Hematopoietic multipotent progenitor cell (in vitro differentiated cells): ENCODE measurements at places on chromosomes 12 and 14. TPM values are rescaled to one million over a fixed set of nuclear protein-coding genes. Genes with fewer than 3 reads are reported as not detected.

DNA sequence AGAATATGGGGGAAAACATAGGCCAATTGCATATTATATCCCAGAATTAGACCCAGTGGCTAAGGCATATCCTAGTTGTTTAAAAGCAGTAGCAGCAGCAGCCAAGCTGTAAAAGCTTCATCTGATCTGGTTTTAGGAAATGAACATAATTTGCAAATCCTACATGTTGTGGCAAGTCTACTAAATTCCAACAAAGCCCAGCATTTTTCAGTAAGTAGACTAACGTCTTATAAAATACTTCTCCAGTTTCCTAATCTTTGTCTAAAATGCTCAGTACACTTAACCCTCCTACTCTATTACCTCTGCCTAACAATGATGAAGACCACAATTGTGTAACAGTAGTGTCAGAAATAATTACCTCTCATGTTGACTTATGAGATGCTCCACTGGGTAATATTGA, 70.9 kb upstream of the RERGL start:
- DNase-seq, result no peak

GRCh38 chr12:132710043-132710404, 618 bp upstream of the PGAM5 start:
- DNase-seq, result no peak

- no peak for DNase-seq
These were observed 245.6 kb downstream of the SLC41A2 start for GRCh38 chr12:104712477-104712876.

GRCh38 chr12:49019120-49019430, 499 bp upstream of the PRKAG1 start:
- DNase-seq, result no peak

GRCh38 chr12:58703866-58704265, 216.4 kb downstream of the LRIG3 start:
- no peak for DNase-seq

GRCh38 chr12:27971121-27971489, 1.4 kb downstream of the PTHLH start:
- DNase-seq, result no peak

DNA sequence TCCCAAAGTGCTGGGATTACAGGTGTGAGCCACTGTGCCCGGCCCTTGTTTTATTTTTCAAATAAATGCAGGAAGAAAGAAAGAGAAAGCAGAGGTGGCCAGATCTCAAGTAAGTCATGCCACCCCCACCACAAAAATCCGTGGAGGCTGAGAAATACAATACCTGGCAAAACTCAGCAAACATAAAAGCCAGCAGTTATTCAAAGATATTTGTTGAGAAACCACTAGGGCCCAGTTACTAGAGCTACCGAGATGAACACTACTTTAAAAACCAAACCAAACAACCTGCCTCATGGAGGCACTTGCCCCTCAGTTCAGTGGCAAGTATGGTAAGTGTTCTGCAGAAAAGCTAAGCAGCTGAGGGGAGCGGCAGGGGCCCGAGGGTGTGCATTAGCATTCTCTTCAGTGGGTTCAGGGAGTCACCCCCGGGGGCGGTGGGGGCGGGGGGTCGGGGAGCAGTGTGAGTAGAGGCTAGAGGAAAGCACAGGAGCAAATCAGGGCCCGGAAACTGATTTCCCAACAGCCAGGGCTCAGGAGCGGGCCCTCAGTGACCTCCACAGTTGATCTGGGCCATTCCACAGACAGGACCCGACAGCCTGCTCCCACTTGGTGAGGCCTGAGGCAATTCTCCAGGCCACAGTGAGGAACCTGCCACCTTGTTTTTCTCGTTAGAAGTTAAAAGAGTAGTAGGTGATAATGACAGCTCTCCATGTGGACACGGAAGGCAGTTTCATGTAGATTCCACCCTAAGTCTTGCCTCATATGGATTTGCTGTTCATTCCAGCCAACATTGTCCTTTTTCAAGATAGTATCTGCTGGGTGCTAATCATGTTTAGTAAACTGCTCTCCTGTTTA, 8.6 kb downstream of the EVL start:
- DNase-seq, result no peak

- DNase-seq, result no peak
These were observed 39.6 kb downstream of the TEAD4 start for GRCh38 chr12:2998789-2999264.

GRCh38 chr12:45730348-45731189, 1.1 kb downstream of the ARID2 start:
- DNase-seq, result peak; percentile 45

DNA sequence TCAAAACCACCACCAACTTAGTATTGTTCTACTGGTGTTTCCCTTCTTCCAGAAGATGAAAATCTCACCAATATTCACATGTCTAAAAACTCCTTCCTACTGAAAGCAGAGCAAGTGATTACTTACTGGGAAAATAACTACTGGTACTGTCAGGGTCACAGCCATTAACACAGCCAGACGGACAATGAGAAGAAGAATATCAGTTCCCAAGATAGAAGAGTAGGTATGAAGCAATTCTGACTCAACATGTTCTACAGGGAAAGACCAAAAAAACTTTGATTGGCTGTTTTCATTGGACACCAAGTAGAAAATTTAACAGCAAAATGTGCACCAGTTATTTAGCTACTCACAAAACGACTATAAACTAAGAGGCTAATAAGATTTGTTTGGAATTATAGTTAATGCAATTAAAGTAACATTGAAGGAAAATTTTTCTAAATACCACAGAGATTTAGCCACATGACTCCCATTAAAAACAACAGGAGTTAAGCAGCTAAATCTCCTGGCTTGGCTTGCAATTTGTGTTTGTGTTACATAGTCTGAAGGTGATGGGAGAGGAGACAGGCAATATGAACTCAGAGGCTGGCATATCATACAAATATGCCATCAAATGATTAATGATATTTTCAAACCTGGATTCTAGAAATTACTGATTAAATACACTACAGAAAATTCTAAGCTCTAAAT, 9.5 kb downstream of the SLC38A2 start:
- DNase-seq, result no peak

DNA sequence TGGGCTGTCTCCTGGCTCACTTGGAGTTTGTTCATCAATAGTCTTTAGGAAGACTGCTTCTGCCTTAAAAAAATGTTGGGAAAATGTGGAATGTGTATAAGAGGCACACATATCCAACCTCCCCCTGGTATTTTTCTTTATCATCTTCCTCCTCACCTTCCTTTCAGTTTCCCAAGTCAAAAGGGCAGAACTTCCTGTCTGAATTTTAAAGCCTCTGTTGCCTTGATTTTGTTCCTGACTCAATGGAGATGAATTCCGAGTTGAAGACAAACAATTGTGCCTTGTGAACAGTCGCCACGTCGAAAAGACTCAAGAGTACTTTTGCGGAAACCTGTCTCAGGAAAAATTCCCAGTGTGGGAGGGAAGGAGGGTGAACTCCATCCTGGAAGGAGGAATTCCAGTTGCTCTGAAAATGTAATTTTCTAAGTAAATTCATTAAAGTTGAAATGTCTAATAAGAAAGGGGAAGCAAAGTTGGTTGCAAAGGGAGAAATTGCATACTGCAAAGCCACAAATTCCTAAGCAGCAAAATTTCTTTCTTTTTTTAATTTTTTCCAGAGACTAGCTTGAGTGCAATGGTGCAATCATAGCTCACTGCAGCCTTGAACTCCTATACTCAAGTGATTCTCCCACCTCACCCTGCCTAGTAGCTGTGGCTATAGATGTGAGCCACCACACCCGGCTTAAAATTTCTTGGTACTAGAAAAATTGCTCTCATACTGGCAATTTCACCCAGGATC, 50.2 kb upstream of the ELK3 start:
- no peak for DNase-seq

GRCh38 chr12:43338848-43339526, 213.0 kb downstream of the ADAMTS20 start:
- DNase-seq, result peak; percentile 39

- DNase-seq, result no peak
These were observed 33.7 kb upstream of the LRP1-AS start for GRCh38 chr12:57181072-57181471.

The EIF4B gene
- 790 TPM for total RNA-seq

The SAMD15 gene
- total RNA-seq, result 0.81 TPM

The TEAD4 gene
- 0.27 TPM for total RNA-seq

The PKP2 gene
- 5.9 TPM for total RNA-seq

The C14orf180 gene
- total RNA-seq, result not detected
